Esophagus squamous epithelium (tissue), 5 donors: ENCODE measurements at places on chromosomes 2 and 18.

DNA sequence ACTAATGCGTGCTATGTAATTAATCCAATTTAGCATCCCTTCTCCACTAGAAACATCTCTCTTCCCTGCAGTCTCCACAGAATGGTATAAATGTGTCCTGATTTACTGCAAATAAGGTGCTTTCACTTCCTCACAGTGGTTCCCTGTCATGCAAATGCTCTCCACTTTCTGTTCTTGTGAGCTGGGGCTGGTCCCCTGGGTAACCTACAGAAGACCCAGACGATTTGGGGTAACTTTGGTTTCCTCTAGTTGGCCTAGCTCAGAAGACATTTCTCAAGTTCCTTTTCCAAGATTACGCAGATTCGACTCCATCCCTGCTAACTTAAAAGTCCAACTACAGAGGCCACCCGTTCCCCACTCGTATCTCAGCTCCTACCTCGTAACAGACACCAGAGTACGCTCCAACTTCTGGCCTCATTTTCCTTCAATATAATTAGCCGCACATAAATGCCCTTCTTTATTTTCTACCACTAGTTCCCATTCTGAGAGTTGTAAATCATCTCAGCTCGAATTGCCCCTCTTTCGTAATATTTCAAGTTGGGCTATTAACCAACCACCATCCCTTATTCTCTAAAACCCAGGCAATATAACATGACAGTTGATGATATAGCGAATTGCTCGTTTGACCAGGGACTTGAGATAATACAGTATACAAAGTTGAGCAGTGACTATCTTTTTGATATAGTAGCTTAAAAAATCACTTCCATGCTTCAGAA, 28.8 kb upstream of the NEDD4L start:
- no peak for DNase-seq

GRCh38 chr2:105744091-105744908, 412 bp upstream of the NCK2 start:
- no peak for DNase-seq

DNA sequence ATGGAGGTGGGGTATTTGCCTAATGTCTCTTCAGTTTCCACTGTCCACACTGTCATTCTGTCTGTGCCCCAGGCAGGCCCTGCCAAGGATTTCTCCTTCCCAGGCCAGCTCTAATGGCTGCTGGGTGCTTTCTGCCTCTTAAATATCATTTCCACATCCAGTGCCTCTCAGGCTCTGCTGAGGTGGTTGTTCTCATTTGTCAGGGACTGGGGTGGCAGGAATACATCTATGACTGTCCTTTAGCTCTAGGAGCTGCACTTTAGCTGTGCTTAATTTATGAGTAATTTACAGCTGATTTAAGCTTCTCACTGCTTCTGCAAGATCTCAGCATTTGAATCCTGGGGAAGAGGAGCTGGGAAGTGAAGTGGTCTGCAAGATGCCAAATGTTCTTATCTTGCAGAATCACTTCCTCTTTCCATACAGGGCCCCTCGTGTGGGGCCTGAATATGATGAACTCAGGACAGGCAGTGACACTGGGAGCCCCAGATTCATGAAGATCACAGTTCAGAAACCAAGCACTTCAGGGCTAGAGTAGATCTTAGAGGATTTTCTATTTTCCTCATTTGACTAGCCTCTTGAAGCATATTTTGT, 150.2 kb downstream of the FSHR start:
- DNase-seq = no peak

GRCh38 chr2:68088940-68089339, 26.1 kb upstream of the C1D start:
- no peak for DNase-seq

DNA sequence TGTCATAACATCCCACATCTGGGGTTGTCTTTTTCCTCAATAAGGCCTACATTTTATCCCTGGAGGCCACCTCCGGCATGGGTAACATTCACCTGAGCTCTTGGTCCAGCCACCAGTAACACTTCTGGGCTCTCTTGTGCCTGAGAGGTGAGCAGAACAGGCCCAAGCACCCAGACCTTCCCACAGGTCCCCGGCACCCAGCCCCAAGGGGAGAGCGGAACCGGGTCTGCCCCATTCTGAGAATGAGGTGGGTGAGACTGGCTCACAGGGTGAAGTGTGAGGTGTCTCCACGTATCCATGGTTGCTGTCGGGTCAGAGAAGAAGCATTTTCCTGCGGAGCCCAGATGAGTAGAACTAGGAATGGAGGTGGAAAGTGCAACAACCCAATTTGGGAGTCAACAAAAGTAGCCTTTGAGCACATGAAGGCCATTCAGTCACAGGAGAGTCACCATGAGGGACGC, 496.7 kb upstream of the MYT1L start:
- DNase-seq = no peak

GRCh38 chr2:201276511-201276910, 16.2 kb downstream of the CASP8 start:
- no peak for DNase-seq

DNA sequence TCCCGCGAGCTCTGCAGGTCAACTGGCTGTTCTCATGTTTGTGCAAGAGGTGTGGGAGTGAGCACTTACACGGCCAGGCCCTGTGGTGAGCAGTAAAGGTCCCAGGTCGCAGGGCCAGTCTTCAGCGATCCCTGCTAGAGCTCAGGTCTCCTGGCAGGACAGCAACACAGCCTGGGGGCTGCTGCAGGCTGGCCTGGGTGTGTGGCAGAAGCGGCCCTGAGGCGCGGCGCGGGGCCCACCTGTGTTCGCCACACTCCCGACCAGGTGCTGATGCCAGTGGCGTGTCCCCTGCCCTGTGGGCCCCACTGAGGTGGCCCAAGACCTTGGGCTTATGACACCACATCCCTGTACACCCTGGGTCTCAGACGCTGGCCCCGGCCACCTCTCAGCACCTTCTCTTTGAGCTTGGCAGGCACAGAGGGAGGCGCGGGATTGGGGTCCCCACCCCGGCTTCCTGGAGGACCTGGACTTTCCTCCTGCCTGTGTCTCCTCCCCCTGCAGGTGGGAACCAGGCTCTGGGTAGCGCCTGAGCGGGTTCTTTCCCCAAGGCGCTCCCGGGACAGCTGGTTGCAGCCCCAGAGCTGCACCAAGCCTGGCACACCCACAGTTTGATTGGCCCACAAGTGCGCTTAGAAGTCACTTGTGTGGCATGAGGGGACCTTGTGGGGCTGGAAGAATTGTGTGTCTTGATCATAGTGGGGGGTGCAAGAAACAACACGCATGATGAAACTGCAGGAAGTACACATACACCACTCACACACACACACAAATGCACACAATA, 59.2 kb downstream of the TWIST2 start:
- DNase-seq = no peak

DNA sequence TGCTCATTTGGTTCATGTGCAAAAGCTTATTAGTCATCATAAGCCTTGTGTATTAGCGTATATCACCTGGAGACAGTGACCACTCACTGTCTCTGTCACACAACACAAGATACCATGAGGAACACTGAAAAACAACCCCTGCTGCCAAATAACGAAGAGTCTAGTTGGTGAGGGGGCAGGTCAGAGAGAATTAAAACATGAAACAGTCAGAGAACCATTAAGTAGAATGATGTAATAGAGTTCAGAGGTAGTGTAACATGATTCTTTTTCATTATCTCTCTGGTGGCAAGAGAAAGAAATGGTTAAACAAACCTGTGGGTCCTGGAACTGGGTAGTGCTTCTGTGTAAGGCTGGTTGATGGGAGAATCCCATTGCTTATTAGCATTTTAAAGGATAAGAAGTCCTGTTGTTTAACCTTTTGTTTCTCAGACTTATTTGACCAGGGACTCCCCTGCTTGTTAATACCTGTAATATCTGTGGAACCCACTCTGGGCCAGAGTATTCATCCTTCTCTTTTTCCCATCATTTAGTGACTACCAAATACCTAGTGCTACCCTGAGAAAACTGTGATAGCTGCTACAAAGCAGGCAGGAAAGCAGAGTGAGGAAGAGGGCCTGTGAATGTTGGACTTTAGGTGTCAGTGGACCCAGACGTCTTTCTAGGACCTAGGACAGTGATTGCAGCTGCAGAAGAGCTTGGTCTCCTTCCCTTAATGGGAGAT, 38.0 kb downstream of the PTRHD1 start:
- DNase-seq = no peak

DNA sequence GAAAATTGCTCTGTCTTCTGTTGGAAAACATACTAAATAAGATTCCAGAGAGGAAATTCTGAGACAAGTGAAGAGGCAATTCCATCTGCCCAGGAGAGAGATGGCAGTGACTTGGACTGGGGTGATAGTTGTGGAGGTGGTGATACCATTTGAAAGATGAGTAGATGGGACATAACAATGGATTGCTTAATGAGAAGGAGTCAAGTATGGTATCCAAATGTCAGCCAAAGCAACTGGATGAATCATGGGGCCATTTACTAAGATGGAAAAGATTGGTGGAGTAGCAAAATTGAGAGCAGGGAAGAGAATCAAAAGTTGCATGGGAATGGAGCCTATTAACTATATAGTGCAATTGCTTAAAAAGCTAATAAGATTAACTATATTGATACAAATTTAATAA, 222.1 kb downstream of the ETAA1 start:
- DNase-seq = no peak

GRCh38 chr2:84481702-84482101, 22.6 kb upstream of the SUCLG1 start:
- DNase-seq = no peak

DNA sequence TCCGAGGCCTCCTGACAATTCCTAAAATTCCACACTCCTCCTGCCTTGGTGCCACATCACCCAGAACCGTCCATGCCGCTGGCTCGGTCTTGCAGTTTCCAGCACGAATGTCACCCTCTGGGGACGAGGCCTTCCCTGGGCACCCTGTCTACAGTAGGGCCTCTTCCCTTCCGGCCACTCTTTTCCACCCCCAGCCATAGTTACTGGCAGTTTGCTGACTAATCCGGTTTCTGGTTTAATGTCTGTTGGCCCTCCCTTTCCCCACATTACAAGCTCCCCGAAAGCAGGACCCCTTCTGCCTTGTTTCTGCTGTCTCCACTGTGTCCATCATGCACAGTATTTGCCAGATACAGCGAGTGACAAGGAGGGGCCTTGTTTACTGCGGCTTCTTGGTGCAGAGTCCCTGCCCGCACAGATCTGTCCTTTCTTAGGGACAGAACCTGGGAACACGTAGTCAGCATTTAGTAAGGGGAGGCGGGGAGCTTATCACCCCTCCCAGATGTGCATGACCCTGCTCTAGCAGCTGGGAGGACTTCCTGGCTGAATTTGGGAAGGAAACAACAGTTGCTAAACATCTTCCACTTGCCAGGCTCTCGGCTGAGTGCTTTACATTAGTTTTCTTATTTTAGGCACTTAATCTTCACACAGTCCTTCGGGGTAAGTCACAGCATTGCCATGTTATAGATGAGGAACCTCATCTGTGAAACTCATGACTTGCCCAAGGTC, 23.6 kb upstream of the CATIP start:
- no peak for DNase-seq

DNA sequence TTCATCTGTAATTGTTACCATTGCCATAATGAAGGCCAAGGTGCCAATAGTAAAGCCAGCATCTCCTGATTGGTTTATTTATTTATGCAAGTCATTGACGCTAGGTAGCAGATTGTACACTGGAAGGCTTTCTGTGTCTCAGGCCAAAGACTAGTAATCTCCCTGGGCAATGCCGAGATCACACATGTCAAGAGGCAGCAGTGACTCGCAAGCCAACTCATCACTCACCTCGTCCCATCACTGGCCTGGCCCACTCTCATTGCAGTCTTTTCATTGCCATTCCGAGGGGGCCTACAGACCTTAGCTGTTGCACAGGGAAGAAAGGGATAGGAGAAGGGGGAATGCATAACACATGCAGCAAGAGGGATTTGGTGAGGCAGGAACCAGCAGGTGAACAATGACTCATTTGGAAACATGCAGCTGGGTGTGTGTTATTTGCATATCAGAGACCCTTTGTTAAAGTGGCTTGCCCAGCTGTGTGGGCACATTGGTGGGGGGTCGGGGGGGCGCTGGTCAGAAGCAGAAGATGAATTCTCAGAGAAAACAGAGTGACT, 448.7 kb upstream of the HNRNPA3 start:
- no peak for DNase-seq

DNA sequence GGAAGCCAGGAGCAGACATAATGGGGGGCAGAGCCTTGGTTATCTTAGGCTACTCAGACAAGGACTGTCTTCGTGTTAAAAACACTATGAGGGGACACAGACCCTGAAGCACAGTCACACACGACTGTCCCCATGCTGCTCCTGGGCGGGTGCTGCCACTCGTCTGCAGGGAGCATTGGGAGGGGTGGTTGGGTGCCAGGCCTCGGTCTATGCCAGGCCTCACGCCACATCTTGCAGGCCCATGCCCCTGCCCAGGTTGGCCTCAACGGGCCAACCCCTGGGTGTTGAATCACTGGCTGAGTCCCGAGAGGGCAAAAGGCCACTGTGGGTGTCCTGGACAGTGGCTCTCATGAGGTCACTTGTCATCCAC, 97.9 kb downstream of the USP40 start:
- DNase-seq = no peak

- DNase-seq = no peak
Observed at GRCh38 chr2:44974064-44974715, 32.7 kb downstream of the SIX3 start.

GRCh38 chr2:167749660-167750059, 497.7 kb downstream of the STK39 start:
- no peak for DNase-seq

GRCh38 chr18:44945888-44946401, 265.3 kb downstream of the SETBP1 start:
- DNase-seq = no peak

DNA sequence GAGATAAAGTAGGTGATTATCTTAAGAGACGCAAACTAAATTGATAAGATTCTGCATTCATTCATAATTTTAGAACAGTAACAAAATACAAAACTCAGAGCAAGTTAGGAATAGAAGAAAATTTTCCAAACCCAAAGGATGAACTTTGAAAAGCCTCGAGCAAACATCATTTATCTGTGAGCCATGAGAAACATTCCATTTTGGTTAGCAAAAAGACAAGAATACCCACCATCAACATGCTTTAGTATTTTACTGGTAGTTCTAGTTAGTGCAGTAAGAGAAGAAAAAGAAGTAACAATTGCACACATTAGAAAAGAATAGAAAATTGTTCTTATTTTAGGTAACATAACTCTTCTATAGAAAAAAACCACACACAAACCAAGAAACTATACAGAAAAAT, 291.3 kb upstream of the TCF4 start:
- DNase-seq = no peak

DNA sequence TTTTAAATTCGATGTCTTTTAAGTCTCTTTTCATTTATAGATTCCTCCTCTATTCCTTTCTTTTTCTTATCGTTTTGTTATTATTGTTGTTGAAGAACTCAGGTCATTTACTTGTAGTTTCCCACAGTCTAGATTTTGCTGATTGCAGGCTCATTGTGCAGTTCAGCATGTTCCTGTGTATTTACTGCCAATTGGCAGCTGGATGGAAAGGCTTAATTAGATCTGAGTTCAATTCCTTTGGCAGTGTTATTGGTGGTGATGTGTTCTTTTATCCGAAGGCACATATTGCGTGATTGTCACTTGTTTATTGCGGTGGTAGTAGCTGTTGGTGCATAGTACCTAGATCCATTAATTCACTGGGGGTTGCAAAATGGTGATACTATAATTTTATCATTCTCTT, 180.7 kb downstream of the BABAM2 start:
- DNase-seq = no peak
